Stimulated activated CD4-positive, alpha-beta T cell treated with anti-CD3 and anti-CD28 coated beads, Interleukin-15, amount 100 ng/mL, for 1 hour (primary cell): ENCODE measurements at places on chromosomes 4 and X.

DNA sequence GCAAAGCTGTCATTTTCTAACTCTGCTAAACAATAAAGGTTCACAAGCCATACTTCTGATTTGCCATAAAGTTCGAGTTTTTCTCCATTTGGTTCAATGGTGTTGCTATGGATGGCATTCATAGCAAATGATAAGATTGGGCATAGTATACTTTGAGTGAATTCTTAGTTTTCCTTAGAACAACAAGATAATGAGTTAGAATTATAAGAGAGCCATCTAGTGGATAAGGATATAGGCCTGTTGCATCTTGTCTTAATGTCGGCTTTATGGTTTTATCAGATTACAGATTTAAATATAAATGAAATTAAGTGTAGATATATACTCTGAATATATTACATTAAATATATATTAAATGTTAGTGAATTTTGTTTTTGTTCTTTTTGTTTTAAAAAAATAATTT lies 644.6 kb downstream of the IL1RAPL1 start:
- DNase-seq = no peak

GRCh38 chrX:50100188-50100587 lies 100.6 kb downstream of the AKAP4 start:
- DNase-seq = no peak

DNA sequence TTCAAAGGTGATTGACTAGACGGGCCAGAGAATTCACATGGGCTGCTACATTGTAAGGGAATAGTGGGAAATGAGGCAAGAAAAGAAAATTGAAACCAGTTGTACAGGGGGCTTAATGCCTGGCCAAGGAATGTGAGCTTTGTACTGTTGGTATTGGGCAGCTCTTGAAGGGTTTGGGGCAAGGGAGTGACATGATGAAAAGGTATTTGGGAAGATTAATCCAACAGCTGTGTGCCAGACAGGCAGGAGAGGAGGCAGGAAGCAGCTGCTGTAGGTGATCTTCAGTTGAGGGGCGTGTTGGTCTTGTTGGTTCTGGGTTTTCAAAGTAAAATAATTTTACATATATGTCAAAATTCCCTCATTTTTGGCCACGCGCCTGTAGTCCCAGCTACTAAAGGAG lies 384.5 kb upstream of the TENM3 start:
- DNase-seq = no peak

DNA sequence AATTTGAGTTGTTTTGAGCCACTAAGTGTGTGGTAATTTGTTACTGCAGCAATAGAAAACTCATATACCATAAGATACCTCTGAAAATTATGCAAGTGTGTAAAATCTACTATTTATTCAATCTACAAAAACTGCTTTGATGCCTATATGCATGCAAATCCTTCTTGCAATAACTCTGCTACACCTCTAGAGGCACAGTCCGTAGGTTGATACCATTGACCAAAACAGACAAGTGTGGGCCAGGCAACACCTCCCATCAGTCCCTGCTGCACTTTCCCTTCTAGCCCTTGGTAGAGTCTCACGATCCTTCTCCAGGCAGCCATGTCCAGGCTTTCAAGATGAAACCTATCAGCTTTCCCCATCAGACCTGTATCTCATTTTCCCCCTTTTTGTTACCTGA lies 48.8 kb upstream of the FAM9A start:
- no peak for DNase-seq

- no peak for DNase-seq
Observed at GRCh38 chr4:22019676-22020075, 71.1 kb upstream of the KCNIP4 start.

- no peak for DNase-seq
Observed at GRCh38 chrX:69010339-69010738, 154.9 kb downstream of the PJA1 start.

- no peak for DNase-seq
Observed at GRCh38 chr4:12933760-12934221, 550.3 kb downstream of the RAB28 start.

GRCh38 chr4:186204103-186204559 lies 12.8 kb downstream of the CYP4V2 start:
- DNase-seq = peak; percentile 51

DNA sequence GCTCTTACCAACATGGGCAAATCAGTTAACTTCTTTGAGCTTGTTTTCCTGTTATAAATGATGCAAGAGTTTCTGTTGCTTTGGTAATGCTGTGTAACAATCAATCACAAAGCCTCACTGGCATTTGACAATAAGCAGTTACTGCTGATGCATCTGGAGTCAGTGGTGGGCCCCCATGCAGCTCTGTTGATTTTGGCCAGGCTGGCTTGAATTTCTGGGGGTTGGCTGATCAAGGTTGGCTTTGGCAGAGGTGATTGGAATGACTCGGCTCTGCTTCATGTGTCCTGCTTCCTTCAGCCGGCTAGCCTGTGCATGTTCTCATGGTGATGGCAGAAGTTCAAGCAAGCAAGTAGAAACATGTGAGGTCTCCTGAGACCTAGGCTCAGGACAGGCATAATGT lies 90.4 kb downstream of the PHEX start:
- DNase-seq = no peak

GRCh38 chr4:24322511-24322910 lies 261.8 kb downstream of the DHX15 start:
- DNase-seq = no peak

DNA sequence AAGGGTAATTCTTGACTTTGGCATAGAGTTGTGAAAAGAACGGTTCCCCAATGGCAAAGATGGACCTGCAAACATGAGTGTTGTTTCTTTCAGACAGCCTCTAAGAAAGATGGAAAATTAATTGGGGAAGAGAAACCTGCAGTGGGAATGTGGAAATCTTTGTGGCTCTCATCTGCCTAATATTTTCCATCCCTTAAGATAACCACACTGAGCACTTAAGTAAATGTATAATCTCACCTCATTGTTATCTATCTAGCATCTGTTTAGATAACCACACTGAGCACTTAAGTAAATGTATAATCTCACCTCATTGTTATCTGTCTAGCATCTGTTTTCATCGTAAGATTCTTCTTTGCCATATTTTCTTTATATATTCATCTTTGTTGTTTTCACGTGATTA lies 149.3 kb downstream of the NWD2 start:
- DNase-seq = no peak

DNA sequence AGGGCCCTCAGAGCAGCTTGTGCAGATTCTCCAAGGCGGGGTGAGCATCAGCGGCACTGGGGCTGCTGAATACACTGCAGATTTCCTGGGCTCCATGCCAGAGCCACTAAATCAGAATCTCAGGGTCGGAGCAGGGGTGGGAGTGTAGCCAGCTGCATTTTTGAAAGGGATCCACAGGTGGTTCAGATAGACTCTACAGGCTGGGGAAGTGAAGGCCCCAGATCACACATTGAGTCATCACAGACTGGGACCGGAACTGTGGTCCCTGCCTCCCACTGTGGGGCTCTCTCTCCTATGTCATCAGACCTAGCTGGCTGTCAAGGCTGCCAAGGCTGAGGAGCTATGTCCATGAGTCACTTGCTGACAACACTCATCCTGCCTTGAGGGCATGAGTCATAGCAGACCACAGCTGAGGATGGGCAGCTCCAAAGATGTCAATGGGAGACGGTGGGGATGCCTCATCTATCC lies 162.3 kb upstream of the MAMLD1 start:
- DNase-seq = peak; percentile 2

- no peak for DNase-seq
Observed at GRCh38 chr4:764405-765169, 59.0 kb downstream of the PCGF3 start.

DNA sequence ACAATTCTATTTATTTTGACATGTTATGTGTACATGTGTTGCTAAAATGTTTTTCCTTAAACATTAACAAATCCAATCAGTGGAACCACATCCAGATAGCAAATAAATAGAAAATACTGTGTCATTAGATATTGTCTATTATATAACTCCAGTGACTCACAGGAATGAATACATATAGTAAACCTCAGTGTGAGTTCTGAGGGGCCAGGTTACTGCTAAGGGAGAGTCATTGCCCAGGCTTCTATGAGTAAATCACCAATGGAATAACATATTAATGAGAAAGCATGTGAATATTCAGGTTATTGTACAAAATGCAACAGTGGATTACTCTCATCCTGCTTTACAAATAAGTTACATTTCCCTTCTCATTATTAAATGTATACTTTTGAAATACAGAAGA lies 27.2 kb downstream of the TACR3 start:
- no peak for DNase-seq

- no peak for DNase-seq
Observed at GRCh38 chr4:181897935-181898334, 345.3 kb upstream of the TENM3 start.

DNA sequence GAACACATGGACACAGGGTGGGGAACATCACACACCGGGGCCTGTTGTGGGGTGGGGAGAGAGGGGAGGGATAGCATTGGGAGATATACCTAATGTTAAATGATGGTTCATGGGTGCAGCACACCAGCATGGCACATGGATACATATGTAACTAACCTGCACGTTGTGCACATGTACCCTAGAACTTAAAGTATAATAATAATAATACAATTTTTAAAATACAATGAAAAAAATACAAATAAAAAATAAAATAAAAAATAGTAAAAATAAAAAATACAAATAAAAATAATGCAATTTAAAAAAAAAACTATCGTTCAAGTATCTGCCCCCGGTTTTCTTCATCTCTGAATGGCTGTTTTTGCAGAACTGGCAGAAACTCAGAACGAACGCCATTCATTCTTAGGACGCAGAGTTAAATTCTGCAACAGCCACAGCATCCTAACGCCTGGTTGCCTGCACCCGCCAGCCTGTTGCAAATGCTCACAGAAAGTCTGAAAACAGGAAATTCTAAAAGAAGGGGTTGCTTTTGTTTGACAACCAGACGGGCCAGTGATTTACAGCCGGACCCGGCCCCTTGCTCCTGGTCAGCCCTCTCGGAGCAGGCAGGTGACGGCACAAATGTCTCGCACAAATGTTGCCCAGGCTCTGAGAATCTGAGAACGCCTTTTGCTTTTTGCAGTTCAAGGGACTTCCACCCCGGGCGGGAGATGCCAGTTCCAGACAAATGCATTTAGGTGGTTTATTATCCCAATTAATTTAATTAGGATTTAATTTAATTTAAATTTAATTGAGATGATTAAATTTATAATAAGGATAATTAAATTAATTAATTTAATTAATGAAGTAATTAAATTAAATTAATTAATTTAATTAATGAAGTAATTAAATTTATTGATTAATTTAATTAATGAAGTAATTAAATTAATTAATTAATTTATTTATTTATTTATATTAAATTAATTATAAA lies 47.8 kb downstream of the CRLF2 start:
- DNase-seq = no peak

GRCh38 chrX:39427906-39428305 lies 626.6 kb downstream of the MID1IP1 start:
- DNase-seq = no peak

- DNase-seq = no peak
Observed at GRCh38 chr4:23877758-23878229, 12.1 kb downstream of the PPARGC1A start.

DNA sequence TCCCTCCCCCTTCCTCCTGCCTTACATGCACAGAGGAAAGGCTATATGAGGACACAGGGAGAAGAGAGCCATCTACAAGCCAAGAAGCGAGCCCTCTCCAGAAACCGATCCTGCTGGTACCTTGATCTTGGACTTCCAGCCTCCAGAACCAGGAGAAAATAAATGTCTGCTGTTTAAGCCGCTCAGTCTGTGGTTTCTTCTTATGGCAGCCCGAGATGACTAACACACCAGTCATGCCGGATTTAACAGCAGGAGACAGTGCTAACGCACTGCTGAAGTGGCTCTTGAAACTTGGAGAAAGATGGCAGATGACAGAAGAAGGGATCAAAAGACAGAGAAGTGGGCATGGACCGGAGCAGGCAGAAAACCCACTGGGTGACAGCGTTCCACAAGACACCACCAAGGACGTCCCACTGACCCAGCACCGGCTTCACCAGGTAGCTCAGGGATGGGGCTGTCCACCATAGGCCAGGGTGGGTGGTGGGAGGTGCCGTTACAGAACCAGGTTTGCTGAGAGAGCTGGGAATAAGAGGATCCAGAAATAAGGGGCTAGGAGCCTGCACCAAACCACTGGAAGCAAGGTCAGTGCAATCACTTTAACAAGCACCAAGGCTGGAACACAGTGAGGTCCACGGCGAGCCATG lies 6.2 kb upstream of the MAN2B2 start:
- DNase-seq = no peak

- DNase-seq = no peak
Observed at GRCh38 chr4:169622566-169622965, 2.2 kb downstream of the CLCN3 start.

- no peak for DNase-seq
Observed at GRCh38 chr4:165133150-165133549, 20.5 kb upstream of the TMEM192 start.

DNA sequence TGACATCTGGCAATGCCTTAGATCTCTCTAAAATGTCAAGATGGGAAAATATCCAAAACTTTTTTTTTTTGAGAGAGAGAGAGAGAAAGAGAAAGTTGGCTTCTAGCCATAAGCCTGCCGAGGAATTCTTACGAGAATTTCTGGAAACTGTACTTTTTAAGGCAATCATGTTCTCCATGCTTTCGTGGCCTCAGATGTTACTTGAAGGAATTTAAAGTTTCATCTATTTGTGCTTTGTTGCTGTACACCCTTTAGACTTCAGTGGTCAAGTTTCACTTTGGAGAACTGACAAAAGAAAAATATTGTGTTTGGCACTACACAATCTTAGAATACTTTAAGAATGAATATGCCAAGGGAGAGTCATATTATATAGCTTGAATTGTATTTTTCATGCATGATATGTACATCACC lies 53.9 kb downstream of the FAT4 start:
- no peak for DNase-seq

- no peak for DNase-seq
Observed at GRCh38 chr4:138233313-138234034, 8.7 kb downstream of the SLC7A11 start.

- no peak for DNase-seq
Observed at GRCh38 chr4:159097785-159098184, 5.1 kb upstream of the RAPGEF2 start.

DNA sequence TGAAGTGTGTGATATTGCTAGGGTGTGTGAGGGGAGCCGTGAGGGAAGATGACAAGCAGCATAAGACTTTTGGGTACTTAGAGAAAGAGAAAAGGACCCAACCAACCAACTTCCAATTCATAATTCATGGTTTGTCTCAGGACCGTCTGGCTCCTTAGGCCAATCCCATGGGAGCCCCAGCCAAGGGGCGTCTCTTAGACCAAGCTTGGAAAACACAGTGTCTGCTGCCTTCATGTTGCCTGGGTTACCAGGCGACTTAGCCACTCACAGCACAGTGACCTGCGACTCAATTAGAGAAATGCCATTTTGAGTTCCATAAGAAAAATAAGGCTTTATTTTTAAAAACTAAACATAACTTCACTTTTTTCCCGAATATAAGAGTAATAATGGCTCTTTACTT lies 32.7 kb downstream of the BST1 start:
- no peak for DNase-seq
